Stimulated activated CD8-positive, alpha-beta memory T cell treated with anti-CD3 and anti-CD28 coated beads, Interleukin-7, amount 100 ng/mL, for 24 hours (primary cell): ENCODE measurements at places on chromosomes 5 and 9.

DNA sequence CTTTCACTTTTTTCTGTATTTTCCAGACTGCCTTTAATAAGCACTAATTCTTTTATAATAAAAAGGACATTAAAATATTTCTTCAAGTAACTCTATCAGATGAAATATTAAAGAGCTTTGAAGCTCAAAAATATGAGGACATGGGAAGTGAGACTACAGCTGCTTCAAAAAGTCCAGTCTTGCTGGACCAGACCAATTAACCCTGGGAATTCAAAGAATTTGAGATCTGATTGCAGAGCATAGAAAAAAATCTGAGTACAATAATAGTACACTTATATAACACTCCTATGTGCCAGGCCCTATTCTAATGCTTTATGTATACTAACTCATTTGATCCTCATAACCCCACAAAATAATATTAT lies 9.8 kb downstream of the TMEM245 start:
- no peak for DNase-seq

GRCh38 chr5:174338185-174339010 lies 292.9 kb downstream of the NSG2 start:
- no peak for DNase-seq

- DNase-seq: no peak
These were observed 48.1 kb downstream of the ITGA2 start for GRCh38 chr5:53037141-53037859.

- no peak for DNase-seq
These were observed 64.4 kb upstream of the COL15A1 start for GRCh38 chr9:98879094-98879962.

- DNase-seq: no peak
These were observed 113.1 kb upstream of the PCSK1 start for GRCh38 chr5:96546120-96546519.

GRCh38 chr9:111069183-111069582 lies 30.9 kb upstream of the LPAR1 start:
- no peak for DNase-seq

DNA sequence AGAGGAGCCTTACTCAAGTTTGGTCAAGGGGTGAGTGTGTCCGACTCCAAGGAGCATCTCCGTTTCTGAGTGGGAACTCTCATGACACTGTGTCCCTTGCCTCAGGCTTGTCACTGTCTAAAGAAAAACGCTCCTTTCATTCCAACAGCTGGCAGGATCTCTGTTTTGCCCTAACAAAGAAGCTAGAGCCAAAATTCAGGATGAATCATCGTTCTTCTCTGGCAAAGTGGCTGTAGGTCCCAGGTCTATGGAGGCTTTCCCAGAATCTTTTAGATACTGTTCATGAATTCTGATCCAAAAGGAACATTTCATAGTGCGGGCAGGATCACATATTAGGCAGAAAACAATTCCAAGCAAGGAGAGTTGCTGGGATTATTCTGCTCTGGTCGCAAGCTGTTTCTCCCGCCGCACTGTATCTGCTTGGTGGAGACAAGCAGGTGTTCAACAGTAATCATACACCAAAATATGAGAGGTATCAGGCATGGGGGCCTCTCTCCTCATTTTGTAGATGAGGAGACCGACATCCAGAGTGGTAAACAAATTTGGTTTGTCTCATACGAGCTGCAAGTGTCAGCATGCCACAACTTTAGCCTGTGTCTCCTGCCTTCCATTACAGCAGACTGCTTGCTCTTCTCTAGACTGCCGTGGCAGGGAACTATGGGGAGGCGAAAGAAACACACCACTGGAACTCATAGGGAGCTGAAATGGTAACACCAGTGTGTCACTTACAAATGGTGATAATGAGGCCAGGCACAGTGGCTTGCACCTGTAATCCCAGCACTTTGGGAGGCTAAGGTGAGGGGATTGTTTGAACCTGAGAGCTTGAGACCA lies 72.6 kb downstream of the ENTREP1 start:
- DNase-seq: no peak

- DNase-seq: no peak
These were observed 261.4 kb upstream of the KLF4 start for GRCh38 chr9:107750741-107751566.

DNA sequence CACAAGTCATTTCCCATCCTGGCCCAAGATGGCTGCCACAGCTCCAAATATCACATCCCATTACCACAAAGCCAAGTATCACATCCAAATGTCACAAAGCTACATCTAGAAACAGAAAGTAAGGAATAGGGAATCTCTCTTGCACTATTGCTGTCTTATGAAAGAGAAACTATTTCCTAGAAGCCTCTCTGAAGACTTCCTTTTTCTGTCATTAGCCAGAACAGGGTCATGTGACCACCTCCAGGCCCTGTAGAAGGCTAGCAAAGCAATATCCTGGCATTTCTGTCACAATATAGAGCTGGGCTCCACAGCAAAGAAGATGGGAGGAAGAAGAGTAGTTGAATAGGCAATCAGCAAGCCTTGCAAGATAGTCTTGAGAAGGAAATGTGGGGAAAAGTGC lies 99.2 kb downstream of the SH3TC2 start:
- DNase-seq: no peak

- DNase-seq: no peak
These were observed 27.5 kb upstream of the EFNA5 start for GRCh38 chr5:107698286-107698685.

GRCh38 chr5:172531704-172532026 lies 77.3 kb upstream of the SH3PXD2B start:
- no peak for DNase-seq

DNA sequence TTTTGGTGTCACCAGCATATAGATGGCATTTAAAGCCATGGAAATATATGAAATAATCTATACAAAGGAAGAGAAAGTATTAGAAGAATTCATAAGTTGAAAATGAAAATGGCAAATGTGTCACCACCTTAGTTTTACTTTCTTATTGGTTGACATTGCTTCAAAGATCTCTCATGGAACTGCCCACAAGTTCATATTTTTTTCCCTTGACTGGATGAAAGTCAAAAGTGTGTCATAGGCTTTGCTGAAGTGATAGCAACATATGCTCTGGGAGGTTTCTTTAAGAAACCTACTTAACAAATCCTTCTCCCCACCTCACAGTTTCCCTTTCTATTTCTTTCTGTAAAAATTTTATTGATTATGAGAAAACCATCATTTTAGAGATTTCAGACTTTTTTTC lies 127.2 kb downstream of the VPS13A start:
- DNase-seq: no peak
